ENCODE measurements at places on chromosomes 1 and 21. TPM values are rescaled to one million over a fixed set of nuclear protein-coding genes. Genes with fewer than 3 reads are reported as not detected.

The TM2D1 gene
- total RNA-seq = 38.8 TPM

The OPRD1 gene
- not detected for total RNA-seq

The TMPRSS3 gene
- total RNA-seq = not detected

The LIPI gene
- total RNA-seq = not detected

The TMEM125 gene
- total RNA-seq = not detected

The BARHL2 gene
- total RNA-seq = not detected

The EPHX1 gene
- 42.0 TPM for total RNA-seq

GRCh38 chr1:75092141-75092540 lies 42.0 kb upstream of the LHX8 start:
- no peak for DNase-seq

DNA sequence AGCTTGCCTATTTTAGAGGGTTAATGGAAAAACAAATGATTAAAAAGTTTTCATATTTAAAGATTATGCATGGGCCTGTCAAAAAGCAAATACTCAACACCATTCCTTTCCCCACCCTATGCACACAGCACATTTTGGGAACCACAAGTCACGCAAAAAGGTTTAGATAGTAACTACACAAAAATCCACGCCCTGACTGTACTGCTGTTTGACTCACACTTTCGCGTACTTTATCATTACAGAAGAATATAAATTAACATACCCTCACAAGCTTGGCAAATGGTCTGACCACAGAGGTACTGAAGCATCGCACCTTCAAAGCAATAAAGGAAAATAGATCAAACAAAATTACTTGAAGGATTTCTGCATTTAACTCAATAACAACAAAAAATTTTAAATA lies 1.4 kb downstream of the ATP5PO start:
- no peak for DNase-seq

DNA sequence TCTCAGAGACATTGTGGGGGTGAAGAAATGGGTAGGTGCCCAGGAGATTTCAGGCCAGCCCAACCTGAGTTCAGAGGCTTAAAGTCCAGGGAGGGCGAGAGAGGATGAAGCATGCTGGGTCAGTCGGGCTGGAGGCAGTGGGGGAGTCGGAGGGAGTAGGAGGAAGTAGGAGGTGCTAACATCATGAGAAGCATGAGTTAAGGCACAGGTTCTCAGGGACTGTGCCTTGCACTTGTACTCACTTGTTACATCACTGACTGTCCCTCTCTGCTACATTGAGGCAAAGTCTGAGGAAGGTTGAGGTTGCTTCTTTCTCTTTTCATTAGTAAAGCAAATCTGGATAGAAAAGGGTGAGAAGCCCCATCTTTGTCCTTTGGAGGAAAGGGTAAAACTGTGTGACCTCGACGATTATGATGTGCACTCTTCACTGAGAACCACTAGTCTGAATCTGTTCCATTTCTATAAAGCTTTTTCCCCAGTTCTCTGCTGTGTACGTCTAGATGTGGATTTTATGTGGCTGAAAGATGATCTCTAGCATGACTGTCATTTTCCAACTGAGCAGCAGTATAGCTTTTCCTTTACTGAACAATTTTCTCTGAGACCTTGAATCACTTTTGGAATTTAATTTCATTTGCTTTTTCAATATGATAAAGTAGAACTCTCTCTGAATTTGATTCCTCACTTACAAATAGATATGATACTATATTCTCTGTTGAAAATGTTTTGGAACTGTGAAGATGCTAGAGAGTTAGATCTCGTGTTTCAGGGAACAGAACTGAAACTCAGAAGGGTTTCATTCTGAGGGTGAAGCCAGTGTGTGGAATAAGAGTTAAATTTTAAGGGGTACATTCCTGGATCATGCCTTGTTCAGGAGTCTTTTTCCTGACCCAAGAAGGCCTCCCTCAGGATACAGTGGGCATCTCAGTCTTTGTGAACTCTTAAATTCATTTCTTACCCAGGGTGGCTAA lies 94.6 kb downstream of the FGGY start:
- no peak for DNase-seq

GRCh38 chr1:100799548-100799947 lies 80.0 kb downstream of the VCAM1 start:
- no peak for DNase-seq

GRCh38 chr1:190328361-190328760 lies 149.3 kb downstream of the BRINP3 start:
- DNase-seq = no peak

GRCh38 chr1:161707503-161707902 lies 474 bp downstream of the FCRLA start:
- DNase-seq = no peak

- DNase-seq = no peak
Measured at GRCh38 chr1:223188618-223189356, 45.7 kb upstream of the TLR5 start.

GRCh38 chr1:214136324-214136919 lies 144.5 kb upstream of the SMYD2 start:
- no peak for DNase-seq

- no peak for DNase-seq
Measured at GRCh38 chr1:153032073-153032472, 1.1 kb downstream of the SPRR1B start.
